Activated naive CD8-positive, alpha-beta T cell treated with anti-CD3 and anti-CD28 coated beads, Interleukin-2, amount 10 ng/mL, durations not matched to agents 7 days and 5 days (primary cell): ENCODE measurements at places on chromosomes 5 and 9. TPM values are rescaled to one million over a fixed set of nuclear protein-coding genes. Genes with fewer than 3 reads are reported as not detected.

The ECM2 gene
- not detected for total RNA-seq

DNA sequence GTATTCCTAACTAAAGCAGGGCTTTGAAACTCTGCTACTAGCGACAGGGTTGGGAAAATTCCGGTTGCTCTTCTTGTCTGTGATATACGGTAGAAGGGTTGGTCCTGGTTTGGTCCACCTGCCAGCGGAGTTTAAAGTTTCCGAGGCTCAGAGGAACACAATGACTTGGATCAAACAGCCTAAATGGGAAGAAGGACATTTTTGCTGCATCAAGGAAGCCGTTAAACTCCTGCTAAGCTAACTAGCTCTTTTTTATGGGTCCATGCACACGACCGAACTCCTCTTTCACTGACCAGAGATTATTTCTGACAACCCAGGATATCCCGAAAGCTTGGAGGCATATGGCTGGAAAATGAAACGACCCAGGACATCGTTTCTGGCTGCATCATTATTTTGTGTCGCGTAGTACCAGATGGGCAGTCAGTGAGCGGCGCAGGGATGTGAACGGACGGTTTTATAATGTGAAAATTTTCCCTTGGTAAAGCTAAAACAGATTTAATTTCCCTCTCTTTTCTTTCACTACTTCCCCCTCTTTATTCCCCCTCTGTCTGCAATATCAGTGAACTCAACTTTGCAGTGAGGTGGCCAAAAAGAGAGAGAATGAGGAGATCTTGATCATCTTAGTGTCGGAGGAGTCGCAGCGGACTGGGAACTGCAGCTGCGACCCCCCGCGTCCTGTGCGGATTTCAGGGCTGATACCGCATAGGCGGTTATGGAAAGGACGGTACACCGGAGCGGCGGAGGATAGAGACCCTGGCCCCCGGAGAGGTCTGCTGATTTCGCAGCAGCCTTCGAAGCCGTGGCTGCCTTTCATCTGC, at the start of gene LURAP1L:
Gene LURAP1L (plus strand): TSS at position 160 of the 818 bp plus-strand sequence. CDS start 696 bp downstream, outside the sequence.
- no peaks in the 10 kb centered on the region for H3K36me3 ChIP-seq
- peaks cover 22% of the 10 kb centered on the region for H3K27me3 ChIP-seq
- peaks cover 6% of the 10 kb centered on the region for H3K4me1 ChIP-seq
- peak within 1 kb of the TSS; percentile 54 for H3K4me3 ChIP-seq

GRCh38 chr9:100739666-100740065, 161.8 kb downstream of the CAVIN4 start:
- no peaks in the 10 kb centered on the region for H3K27me3 ChIP-seq
- no peak overlapping the region for H3K27ac ChIP-seq
- no peak overlapping the region for H3K4me3 ChIP-seq
- DNase-seq = no peak

DNA sequence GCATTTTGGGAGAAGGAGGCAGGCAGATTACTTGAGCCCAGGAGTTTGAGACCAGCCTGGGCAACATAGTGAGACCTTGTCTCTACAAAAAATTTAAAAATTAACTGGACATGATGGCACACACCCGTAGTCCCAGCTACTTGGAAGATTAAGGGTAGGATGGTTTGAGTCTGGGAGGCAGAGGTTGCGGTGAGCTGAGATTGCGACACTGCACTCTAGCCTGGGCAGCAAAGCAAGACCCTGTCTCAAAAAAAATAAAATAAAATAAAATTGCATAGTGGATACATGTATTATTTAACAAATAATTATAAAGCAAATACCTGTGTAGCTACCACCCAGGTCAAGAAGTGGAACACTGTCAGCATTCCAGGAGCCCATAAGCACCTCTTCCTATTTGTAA, 90.1 kb downstream of the CDC42SE2 start:
- no peak for DNase-seq
- H3K27me3 ChIP-seq = no peaks in the 10 kb centered on the region
- no peak overlapping the region for H3K27ac ChIP-seq
- peaks cover 11% of the 10 kb centered on the region for H3K36me3 ChIP-seq
- peaks cover 36% of the 10 kb centered on the region for H3K4me1 ChIP-seq

- peaks cover 10% of the 10 kb centered on the region for H3K4me1 ChIP-seq
- H3K27me3 ChIP-seq = peaks cover 18% of the 10 kb centered on the region
- no peak for DNase-seq
These were observed 21.4 kb downstream of the GOLGA2 start for GRCh38 chr9:128254362-128254761.

The PPP3R2 gene
- total RNA-seq = not detected

DNA sequence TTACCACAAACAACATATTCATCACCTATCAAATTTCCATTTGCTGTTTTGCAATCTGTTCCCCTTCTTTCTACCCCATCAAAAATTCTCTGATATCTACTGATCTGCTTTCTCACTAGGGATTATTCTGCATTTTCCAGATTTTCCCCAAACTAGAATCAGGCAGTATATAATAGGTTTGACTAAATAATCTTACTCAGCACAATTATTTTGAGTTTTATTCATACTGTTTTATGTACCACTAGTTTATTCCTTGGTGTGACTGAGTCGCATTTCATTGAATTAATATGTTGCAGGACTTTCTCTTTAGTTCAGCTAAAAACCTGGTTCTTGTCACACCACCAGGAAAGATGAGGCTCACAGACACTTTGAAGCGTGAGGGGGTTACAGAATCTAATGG, 131.4 kb downstream of the CYLC2 start:
- no peaks in the 10 kb centered on the region for H3K27me3 ChIP-seq
- H3K4me3 ChIP-seq = no peak overlapping the region
- no peaks in the 10 kb centered on the region for H3K36me3 ChIP-seq
- no peak for DNase-seq

DNA sequence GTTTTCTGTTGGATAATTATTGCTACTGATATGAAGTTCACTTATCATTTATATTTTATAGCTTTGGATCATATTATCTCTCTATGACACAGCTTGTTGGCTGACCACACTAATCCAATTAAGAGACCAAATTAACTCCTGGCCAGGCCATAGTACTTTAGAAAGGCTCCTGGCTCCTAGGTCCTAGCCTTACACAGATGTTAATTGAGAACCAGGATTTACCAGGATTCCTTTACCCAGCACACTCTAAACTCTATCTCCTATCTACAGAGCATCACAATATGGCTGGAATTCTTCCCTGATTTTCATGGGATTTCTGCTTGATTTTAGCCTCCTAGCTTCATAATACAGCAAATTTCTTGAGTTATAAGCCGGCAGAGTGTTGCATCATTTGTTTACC, 80.3 kb downstream of the SLCO6A1 start:
- no peak for DNase-seq
- no peak overlapping the region for H3K4me3 ChIP-seq
- no peak overlapping the region for H3K27ac ChIP-seq
- H3K36me3 ChIP-seq = no peaks in the 10 kb centered on the region

- H3K4me3 ChIP-seq = no peak overlapping the region
- H3K4me1 ChIP-seq = peaks cover 5% of the 10 kb centered on the region
- H3K27me3 ChIP-seq = peaks cover 45% of the 10 kb centered on the region
These were observed 8.0 kb downstream of the PCDH1 start for GRCh38 chr5:141870228-141870627.

- H3K27me3 ChIP-seq = peaks cover 20% of the 10 kb centered on the region
- DNase-seq = no peak
- H3K27ac ChIP-seq = no peak overlapping the region
- H3K4me1 ChIP-seq = peaks cover 1% of the 10 kb centered on the region
These were observed 297.3 kb upstream of the PANK3 start for GRCh38 chr5:168876419-168876818.
